NCI-H748 treated with DMSO at 0.1 percent for 48 hours (cell line): ENCODE measurements at places on chromosomes 1 and 21.

GRCh38 chr1:81757398-81758020 is 43.2 kb upstream of the ADGRL2 start:
- DNase-seq = no peak

DNA sequence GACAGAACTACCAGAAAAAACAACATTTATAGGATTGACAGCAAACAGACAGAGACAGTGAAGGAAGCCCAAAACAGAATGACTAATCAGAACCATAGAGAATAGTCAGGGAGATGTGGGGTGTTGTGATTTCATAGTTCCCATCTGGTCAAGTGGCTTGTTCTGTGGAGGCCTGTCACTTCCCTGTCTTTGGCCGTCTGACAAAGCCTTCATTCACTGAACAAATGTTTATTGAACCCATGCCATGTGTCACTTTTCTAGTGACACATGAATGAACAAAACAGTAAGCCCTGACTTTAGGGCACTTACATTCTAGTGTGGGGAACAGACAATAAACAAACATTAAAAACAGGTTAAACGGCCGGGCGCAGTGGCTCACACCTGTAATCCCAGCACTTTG is 3.2 kb upstream of the SRRM1 start:
- no peak for DNase-seq

GRCh38 chr1:8371372-8371991 is 53.6 kb downstream of the SLC45A1 start:
- no peak for DNase-seq

DNA sequence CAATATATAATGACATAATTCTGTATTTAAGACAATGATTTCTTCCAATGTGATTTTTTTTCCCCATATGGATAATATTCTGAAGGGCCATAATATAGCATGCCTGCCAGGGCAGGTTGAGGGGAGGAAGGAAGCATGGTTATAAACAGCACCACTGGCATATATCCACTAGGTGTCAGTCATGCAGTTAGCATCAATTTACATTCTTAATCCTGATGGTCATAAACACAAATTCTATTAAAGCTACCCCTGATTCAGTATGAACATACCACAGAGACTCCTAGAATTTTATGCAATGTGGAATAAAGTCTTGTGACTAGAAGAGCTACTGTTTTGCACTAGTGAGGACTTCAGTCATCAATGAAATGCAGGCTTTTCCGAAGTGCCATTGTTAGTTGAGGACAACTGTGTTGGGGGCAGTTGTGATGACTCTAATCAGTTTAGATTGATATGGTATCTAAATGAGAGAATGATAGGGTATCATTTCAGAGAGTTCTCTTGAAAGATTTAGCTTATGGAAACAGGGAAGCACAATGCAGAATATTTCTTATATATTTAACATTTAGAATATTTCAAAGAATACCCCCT is 342.7 kb upstream of the NR5A2 start:
- DNase-seq = peak; percentile 76

DNA sequence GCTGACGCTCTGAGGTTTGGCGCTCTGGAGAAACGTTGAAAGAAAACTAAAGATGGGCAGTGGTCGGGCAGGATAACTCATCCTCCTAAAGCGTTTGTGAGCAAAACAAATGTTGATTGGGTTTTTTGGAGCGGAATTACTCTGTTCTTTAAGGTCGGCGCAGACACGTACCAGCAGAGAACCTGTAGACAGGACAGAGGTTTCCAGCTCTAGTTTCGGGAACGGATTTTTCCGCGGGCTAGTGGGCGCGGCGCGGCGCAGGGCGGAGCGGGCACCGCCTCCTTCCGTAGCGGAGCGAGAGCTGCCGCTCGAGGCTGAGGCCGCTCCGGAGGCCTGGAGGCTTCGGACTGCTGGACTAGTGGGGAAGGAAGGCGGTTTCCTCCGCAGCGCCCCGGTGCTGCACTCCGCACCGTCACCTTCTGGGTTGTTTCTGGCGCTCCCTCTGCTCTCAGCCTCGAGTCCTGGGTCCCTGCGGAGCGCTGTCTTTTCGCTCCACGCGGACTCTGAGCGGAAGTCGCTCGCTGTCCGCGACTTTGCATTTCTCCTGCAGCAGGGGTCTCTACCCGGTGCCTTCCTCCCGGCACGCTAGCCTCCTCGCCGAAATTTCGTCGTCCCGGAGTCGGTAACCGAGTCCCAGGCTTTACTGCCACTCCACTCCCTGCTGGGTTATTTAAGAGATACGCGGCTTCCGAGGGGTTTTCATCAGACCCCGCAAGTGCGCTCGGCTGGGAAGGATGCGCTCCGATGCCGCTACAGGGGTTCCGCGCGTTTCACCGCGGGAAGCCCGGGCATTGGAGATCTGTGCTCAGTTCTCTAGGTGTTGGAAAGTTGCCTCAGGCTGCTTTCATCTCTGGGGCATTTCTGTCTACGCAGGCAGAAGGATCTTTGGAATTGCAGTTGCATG is 7.0 kb downstream of the FOXD2 start:
- DNase-seq = no peak

DNA sequence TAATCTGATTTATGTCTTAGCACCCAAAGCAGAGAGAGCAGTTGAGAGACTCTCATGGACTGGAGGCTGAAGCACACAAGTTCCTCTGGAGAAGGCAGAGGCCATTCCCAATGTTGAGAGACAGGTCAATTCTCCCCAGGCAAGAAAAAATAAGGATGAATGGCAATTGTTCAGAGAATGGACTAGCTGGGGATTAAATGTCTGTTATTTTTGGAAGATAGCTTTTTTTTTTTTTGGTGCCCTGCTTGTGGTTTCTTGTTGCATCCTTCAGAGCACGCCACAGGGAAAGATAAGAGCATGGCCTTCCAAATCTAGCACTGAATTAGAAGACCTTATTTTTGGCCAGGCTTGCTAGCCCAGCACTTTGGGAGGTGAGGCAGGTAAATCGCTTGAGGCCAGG is 65.6 kb upstream of the ERRFI1 start:
- DNase-seq = no peak

- DNase-seq = no peak
These were observed 89.3 kb downstream of the VAV3 start for GRCh38 chr1:107875689-107876088.

DNA sequence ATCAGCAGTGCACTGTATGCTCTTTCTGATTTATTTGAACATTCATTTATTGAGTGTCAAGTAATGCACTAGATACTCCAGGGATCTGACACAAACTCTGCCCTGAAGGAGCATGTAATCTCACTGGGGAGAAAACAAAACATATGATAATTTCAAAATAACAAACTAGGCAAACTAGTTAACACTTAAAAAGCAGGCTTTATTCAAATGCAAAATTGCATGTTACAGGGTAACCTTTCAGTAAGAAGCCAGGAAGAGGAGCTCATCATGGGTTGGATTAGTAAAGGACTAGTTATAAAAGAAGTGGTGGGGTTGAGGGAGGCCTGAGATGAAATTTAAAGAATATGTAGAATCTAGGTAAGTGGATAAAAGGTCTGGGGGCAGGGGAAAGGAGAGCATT is 20.9 kb downstream of the SELL start:
- DNase-seq = no peak

DNA sequence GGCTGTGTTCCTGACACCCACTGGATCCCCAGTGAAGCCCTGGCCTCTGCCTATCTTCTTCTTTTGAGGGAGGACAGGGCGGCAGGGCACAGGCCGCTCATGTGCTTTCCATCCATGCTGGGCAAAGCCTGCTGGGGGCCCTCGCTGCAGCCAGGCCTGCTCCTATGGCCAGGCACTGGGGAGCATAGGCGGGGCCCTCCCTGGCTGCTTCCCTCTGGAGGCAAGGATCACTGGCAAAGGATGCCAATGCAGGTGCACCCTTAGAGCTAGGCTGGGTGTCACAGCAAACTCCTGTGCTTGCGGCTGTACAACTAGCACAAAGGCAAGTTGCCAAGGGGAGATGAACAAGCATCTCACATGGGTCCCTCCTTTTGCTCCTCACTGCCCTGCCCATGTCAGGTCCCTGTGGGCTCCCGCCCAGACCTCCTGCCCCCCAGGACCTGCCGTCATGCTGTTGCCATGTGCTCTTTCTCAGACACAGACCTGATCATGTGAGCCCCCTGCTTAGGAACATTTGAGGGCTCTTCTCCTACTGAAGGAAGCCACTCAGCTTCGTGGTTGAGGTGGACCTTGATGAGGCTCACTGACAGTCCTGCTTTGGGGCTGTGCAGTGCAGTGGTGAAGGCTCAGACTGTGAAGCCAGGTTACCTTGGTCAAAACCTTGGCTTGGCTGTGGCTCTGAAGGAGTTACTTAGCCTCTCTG is 393.6 kb downstream of the PTPRU start:
- no peak for DNase-seq

DNA sequence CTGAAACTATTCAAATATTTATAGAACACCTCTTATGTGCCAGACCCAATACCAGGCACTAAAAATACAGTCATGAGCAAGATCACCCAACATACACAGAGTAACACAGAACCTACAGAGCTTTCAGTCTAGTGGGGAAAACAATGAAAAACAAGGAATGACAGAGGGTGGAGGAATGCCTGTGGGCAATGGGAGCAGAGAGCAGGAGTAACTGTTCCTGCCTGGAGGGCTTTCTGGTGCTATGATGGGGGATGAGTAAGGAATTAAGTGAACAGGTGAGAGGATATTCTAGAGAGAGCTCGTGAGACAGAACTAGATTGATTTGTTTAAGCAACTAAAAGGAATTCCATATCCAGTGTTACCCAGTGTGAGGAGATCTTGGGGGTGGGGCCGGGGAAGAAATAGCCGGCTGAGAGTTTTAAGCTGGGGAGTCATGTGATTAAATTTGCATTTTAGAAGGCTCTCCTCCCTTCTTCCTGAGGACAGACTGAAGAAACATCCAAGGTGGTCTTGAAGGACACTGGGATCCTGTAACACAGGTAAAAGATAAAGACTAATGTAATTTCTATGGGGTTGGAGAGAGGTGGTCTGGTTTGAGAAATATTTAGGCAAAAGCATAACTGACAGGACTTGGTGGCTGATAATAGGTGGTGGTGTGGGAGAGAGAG is 2.1 kb upstream of the CD53 start:
- DNase-seq = no peak

- no peak for DNase-seq
These were observed 40.2 kb downstream of the PIK3CD start for GRCh38 chr1:9691691-9692090.

- no peak for DNase-seq
These were observed 61.8 kb downstream of the SPAG17 start for GRCh38 chr1:118123116-118123839.

DNA sequence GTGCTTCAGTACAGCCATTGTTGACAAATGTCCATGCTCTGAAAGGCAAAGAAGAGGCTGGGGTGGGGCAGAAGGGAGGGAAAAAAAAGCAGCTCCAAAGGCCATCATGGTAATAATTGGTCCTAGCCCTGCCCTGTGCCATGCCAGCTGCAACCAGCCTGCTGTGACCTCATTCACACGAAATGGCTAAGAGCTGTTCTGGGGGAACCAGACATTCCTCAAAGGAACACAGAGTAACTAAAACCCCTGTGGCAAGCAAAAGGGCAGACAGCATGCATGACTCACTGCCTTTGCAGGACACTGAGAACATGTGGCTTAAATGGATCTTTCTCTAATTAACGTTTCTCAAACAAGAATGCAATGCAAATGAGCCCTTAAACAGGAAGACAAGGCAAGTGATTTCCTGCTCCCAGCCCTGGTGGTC is 42.3 kb downstream of the STYXL2 start:
- DNase-seq = no peak

DNA sequence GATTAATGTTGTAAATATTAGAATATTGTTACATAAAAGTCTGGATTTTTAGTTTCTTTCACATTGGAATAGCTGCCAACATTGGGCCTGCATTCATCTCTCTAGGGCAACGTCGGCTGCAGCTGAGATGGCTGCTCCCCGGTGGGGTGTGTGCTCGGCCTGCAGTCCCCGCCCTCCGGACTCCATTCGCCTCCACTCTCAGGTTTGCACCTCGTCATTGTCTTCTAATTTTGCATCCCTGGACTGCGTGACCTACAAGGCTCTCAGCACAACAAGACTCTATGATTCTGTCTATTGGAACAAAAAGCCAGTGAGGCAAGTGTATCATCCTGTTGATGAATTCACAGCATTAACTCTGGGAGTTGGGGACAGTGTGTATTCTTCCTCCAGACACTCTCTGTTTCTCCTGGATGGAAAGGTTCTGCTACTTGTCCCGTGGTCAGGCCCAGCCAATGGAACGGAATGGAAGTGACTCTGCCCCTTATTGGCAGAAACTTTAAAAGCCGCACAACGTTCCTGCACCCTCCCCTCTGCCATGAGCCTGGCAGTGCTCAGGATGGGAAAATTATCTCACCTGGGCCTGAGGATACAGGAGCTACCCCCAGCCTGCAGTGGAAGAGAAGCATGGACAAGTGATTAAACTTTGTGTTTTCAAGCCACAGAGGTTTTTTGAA is 105.0 kb upstream of the SAMD11 start:
- no peak for DNase-seq

DNA sequence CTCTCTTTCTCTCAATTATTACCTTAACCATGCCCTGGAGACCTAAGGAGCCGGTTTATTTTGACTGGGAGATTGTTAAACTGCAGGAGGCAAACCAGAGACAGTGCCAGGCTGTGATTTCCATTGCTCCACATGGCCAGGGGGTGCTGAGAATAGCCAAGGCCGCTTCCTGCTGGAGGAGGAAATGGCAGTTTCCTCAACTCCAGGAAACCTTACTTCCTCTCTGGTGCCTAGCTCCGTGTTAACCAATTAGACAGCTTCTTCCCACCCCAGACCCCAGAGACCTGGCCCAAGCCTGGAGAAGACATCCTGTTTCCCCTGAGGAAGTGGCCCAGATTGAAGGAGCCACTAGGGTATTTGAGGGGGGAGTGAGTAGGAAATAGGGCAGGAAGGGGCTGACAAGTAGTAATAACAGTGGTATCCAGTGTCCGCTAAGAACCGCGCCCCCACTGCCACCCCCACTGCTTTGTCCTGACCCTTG is 161.2 kb downstream of the PLPP3 start:
- DNase-seq = no peak

DNA sequence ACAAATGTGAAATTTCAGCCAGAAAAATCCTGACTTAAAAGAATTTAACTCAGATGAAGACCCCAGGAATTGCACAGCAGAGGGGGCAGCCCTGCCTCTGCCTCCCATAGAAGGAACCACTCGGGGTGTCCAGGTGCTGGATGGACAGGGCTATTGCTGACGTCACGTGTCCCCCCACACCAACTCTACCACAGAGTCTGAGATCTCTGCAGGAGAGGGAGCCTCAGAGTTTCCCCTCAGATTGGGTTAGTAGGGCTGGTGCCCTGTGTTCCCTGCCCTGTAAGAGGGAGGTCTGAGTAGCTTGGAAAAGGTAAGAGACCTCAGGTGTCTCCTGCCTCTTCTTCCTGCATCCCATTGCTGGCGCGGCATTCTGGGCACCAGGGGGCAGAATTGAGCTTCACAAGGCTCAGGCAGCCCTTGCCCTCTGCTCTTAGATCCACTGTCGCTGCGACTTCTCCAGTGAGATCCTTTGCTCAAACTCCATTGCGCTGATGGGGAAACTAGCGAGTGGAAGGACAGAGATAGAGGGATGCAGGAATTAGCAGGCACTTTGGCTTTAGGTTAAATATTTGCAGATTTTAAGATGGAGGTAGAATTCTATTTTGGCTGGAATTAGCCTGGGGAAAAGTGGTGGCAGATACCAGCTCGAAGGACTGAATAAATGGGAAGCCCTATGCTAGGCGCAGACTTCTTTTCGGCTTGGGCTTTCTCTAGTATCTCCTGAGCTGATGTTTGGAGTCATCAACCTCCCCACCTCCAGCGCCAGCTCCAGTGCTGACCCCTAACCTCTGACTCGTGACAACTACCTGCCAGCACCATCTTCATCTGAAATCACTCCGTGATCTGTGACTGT is 42.8 kb upstream of the DMBX1 start:
- DNase-seq = peak; percentile 55
